AG09319 (cell line): ENCODE measurements at places on chromosomes 5 and 9.

GRCh38 chr5:175589714-175590113 lies 68.2 kb upstream of the HRH2 start:
- DNase-seq: no peak

DNA sequence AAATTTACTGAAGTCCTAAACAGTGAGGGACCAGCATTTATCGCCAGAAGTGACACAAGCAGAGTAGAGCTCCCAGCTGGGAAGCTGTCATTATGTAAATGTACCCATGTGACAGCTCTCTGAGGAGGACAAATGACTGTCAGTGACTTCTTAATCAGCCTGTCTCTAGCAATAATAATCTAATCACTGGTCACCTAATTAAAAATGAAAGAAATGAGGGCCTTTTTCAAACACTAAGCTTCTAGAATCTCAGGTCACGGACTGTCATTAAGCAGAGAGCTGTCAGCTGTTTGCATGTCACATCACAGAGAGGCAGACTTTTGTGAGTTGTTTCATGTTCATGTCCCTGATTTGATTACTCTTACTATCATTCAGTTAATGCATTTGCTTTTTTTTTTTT lies 77.9 kb upstream of the FBXL17 start:
- DNase-seq: no peak

DNA sequence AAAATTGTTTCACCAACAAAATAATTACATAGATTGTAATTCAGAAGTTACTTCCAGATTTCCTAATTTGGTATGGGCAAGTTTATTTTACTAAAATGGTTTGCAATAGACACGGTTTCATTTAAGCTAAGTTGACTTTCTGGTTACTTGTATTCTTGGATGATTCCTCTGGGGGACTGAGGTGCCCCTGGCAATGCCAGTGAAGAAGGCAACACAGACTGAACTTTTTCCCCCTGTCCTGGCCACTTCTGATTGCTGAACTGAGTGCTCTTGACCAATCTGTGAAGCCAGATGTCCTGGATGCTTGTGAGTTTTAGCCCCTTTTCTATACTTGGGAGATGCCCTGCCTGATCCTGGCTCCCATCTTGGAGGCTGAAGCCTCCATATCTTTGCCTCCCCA lies 66.3 kb upstream of the FANCC start:
- DNase-seq: no peak

DNA sequence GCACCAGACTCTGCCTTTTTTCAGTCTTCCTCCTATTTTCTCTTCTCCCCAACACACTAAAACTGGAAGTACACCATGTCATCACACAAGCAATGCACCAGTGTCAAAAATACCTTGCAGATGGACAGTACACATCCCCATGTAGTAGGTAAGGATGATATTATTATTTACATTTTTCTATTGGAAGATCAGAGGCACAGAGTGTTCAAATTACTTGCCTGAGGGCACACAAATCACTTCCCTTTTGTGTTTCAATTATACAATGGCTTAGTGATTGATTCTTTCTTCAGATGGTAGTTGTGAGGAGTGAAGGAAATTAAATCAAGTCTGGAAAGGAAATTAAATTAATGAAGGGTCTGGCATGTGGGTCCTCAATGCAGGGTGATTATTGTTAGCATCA lies 39.6 kb downstream of the CTSL start:
- no peak for DNase-seq

DNA sequence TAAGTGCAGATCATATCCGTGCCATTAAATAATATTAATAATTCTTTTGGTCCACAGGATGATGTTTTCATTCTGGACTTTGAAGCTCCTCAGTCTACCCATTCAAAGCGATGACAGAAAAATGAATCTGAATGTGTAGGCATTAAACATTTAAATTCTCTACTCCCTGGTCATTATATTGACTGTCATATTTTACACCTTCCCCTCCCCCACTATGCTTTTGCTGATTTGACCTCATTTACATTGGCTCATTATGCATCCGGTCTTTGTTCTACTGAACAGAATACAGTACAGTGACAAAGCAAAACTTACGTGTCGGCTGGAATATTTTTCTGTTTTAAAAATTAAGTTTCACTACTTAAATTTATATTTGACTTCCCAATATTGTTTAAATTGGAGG lies 289.7 kb upstream of the TMEM161B start:
- no peak for DNase-seq

GRCh38 chr5:124372457-124372856 lies 374.0 kb downstream of the ZNF608 start:
- DNase-seq: no peak

DNA sequence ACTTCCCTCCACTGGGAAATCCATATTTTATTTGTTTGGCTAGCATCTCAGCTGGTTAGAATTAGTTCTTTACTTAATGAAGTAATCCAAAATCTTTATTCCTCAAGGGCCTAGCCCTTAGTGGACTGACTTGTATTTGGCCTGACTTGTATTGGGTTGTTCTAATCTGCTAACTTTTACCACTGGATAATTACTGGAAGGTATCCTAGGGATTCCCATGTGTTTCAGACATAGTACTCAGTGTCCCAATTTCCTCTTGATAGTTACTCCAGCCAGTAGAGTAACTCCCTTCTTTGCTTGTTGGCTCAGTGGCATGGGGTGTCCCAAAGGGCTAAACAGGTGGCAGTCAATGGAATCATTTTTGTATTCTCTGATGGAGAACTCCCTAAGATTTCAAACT lies 156.0 kb downstream of the DCP2 start:
- no peak for DNase-seq

DNA sequence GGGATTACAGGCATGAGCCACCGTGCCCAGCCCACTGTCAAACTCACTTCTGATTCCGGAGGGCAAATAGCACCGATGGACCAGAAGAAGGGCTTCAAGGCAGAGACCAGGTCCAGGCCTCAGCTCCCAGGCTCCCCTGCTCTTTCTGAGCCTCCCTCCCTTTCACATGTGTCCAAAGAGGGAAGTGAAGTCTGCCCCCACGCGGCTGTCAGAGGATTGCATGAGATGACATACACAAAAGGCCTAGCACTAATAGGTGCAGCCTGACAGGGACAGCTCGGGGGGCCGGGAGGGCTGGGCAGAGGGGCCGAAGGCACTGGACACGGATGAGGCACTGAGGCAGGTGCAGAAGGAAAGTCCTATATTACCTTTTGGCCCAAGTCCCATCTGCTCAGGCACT lies 16.1 kb downstream of the FBP1 start:
- DNase-seq: no peak

DNA sequence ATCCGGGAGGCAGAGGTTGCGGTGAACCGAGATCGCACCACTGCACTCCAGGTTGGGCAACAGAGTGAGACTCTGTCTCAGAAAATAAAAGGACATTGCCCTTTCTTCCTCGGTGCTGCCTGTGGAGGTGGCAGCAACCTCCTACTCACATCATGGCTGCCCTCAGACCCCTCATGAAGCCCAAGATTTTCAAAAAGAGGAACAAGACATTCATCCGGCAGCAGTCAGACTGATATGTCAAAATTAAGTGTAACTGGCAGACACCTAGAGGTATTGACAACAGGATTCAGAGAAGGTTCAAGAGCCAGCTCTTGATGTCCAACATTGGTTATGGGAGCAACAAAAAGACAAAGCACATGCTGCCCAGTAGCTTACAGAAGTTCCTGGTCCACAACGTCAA lies 12.6 kb upstream of the PAX5 start:
- no peak for DNase-seq

- no peak for DNase-seq
Observed at GRCh38 chr9:130789747-130790672, 45.0 kb upstream of the ABL1 start.

DNA sequence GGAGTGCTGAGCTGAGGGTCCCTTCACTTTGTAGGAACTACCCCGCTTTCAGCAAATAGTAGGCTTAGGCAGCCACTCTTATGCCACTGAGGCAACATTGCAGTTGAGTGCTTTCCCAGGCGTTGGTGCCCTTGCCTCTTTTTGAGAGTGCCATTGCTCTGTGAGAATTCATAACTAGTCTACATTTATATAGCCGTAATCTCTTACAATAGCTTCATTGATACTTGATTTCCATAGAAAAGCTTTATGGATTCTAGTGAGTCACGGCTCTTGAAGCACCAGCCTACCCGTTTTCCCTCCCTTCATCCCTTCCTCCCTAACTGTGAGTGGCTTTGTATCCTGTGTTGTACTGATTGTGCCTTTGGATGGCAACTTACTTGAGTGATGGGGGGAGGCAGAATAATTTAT lies 283.9 kb downstream of the AOPEP start:
- DNase-seq: no peak

DNA sequence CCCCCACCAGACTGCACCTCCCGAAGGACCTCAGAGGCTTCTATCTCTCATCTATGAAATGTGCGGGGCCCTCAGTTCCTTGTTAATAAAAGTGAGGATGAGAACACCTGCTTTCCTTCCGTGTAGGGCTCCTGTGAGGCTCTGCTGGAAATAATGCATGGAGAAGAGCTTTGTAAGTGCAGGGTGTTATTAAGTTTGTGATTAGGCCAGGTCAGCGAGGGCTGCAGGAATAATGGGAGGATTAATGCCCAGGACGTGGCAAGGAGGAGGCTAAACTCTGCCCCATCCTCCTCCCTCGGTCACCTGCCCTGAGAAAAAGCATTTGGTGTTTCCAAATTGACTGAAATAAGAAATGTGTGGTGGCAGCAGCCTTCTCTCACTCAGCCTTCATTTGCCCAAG lies 83.5 kb upstream of the HSPA9 start:
- no peak for DNase-seq

- DNase-seq: no peak
Observed at GRCh38 chr5:170357955-170358444, 31.2 kb downstream of the KCNMB1 start.

GRCh38 chr5:75538211-75538610 lies 26.5 kb downstream of the POLK start:
- peak; percentile 14 for DNase-seq

GRCh38 chr5:68285075-68285840 lies 69.7 kb downstream of the PIK3R1 start:
- no peak for DNase-seq

- DNase-seq: no peak
Observed at GRCh38 chr5:17360879-17361278, 137.2 kb upstream of the TAF11L2 start.

- DNase-seq: no peak
Observed at GRCh38 chr9:76680716-76681425, 83.4 kb upstream of the PCA3 start.

DNA sequence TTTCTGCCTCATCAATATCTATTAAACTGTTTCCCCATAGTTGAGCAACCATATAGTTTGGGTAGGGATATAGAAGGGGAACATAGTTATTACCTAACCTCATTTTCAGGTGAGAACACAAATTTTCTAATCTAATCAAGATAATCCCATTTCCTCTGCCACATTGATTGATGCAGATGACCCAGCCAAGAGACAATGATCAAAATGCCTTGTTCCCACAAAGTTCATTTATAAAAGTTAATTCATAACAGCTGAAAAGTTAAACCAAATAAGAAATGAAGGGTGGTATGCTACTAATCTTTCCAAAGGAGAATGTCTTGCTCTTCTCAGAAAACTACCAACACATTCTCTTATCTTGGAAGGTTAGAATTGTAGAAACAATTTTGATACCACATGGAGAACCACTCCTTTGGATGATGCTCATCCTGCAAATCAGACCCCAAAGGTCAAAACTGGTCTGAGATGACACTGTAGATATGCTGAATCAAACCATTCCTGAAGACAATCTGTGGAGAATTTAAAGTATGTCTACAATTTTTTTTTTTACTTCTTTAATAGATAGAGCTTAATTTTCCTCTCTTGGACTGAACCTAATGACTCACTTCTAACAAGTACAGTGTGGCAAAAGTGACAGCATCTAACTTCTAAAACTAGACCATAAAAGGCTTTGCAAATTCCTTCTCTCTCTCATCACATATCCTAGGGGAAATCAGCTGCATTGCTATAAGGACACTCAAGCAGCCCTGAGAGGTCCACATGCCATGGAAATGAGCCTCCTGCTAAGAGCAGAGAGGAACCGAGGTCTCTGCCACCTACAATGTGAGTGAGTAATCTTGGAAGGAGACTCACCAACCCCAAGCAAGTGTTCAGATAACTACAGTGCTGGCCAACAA lies 586.7 kb upstream of the TUSC1 start:
- peak; percentile 18 for DNase-seq

DNA sequence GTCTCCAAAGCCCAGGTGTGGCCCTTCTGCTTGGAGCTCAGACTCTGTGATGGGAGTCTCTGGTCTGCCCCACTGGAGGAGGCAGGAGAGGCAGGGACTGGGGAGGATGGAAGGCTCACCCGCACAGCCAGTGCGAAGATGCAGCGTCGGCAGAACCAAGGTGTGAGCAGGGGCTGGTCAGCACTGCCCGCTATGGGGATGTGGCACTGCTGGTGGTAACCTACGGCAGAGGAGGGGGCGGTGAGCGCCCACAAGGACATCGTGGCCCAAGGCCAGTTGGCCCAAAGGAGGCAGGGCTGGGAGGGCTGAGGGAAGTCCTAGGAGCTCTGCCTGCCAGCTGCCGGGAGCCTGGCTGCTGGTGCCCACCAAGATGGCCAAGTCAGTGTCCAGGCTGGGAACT lies 7.3 kb downstream of the PHF19 start:
- DNase-seq: no peak

- DNase-seq: peak; percentile 18
Observed at GRCh38 chr5:103041071-103041676, 78.8 kb downstream of the GIN1 start.
